Kidney tubule cell (primary cell): ENCODE measurements at places on chromosomes 2 and 18.

DNA sequence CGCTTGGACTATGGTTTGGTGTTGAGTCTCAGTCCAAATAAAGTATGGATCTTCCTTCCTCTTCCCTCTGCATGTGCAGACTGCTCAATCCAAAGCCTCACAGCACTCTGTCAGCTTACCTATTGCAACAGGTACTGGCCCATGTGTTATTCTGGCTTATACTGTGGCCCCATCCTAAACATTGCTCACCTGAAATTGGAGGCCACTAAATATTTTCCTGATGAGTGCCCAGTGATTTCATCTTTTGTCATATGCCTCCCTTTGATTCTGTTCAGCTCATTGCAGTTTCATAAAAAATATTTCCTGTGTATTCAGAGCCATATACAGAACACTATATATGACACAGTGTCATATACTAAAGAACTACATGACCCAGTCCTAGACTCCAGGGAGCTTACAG lies 86.3 kb upstream of the FAM136A start:
- peak; percentile 82 for DNase-seq

DNA sequence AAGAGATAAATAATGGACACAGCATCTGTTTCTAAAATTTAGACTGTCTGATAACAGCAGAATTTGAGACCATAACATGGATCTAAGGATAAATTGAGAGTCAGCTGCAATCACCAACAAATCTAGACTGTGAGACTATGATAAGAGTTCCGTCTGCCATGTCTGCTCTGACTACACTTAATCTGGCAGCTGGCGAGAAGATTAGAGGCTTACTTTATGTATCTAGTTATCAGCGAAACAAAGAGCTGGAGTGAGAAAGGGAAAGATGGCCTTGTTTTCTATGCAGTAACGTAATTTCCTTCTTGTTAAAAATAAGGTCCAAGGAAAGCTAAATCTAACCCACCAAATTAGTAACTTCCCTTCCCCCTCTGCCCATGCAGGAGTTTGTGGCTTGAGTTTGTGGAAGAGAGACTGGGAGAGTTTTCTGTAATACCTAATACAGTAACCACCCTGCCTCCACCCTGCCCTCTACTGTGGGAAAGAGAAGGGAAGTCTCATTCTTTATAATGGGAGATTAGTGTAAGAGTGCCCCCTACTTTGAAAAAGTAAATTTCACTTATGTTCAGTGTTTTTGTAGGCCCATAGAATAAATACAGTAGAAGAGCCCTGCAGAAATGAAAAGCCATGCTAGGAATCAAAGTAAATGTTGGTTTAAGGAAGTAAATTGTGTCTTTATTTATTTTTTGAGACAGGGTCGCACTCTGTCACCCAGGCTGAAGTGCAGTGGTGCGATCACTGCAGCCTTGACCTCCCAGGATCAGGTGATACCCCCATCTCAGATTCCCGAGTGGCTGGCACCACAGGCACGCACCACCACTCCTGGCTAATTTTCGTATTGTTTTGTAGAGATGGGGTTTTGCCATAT lies 27.5 kb downstream of the EML4 start:
- DNase-seq: peak; percentile 60

- DNase-seq: no peak
These were observed 91.4 kb upstream of the CDH19 start for GRCh38 chr18:66695281-66695680.

- no peak for DNase-seq
These were observed 124.4 kb downstream of the ZBTB7C start for GRCh38 chr18:48284743-48285142.

DNA sequence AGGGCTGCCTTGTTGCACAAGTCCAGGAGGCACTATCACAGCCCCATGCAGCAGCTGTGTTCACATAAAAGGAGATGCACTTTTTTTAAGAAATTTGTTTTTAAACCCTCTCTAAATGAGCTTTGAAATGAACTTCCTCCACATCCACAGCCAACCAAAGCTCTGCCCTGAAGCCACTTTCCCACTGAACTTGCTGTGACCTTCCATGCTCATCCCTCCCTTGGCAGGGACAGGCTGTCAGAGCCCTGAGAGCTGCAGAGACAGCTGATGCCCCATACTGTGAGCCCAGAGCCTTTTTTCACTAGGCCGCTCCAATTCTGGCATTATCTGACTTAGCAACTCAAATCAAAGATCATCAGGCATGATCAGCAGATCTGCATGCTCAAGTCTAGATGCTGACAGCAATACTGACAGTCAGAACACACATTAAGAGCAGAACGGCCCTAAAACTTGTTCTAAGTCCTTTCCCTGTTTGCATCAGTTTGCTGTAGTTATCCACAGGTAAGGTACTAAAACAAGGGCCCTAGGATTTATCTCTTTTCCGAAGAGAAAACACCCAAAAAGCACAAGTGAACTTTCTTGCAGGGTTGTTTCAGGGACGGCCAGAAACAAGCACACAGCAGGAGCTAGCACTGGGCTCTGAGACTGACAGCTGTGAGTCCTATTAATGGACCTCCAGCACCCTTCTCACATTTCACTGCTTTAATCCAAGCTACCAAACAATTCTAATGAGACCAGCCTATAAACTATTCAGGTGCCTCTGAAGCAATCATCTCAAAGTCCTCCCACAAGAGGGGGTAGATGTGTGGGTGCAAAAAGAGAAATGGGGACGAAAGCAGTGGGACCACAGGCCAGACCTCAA lies 34.9 kb downstream of the RNU4ATAC start:
- DNase-seq: no peak

DNA sequence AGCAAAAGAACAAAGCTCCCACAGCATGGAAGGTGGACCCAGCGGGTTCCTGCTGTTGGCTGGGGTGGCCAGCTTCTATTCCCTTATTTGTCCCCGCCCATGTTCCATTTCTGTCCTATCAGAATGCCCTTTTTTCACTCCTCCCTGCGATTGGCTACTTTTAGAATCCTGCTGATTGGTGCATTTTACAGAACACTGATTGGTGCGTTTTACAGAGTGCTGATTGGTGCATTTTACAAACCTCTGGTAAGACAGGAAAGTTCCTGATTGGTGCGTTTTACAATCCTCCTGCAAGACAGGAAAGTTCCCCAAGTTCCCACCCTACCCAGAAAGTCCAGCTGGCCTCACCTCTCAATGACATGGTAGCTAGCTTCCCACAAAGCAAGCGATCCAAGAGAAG lies 40.2 kb upstream of the UGP2 start:
- DNase-seq: no peak

DNA sequence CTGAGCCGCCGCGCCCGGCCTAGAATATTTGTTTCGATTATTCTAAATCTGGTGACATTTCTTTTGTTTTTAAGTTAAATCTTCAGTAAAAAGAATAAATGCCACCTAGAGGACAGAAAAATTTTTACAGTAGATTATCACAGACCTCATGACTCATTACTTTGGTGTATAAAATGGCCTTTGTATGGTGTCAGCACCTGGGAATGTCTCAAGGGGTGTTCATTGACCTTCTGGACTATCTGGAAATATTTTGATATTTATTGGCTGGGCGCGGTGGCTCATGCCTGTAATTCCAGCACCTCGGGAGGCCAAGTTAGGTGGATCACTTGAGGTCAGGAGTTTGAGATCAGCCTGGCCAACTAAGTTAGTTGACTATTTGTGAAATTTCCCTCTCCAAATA lies 30.3 kb upstream of the SLC30A6 start:
- DNase-seq: peak; percentile 95

GRCh38 chr2:158620656-158621055 lies 163.9 kb downstream of the PKP4 start:
- no peak for DNase-seq

GRCh38 chr2:150644298-150645067 lies 157.0 kb upstream of the RND3 start:
- peak; percentile 54 for DNase-seq

GRCh38 chr2:239289545-239289944 lies 111.3 kb downstream of the HDAC4 start:
- DNase-seq: no peak

GRCh38 chr2:84912984-84913383 lies 7.5 kb downstream of the TMSB10 start:
- DNase-seq: no peak

DNA sequence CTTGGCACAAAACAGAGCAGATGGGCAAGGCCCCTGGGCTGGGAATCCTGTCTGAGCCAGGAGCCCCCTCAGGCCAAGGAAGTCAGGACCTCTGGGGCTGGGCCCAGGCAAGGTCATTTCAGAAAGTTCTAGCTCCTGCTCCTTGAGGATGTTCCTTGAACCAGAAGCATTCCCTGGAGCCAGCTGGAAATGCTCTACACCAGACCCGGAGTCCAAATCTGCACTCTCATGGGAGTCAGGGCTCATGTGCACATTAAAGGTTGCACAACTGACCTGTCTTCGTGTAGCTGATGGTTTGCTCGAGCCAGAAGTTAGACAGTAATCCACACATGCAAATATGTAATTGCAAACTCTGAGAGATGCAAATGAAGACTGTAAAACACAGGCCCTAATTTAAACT lies 18.0 kb downstream of the PARD6G start:
- no peak for DNase-seq

DNA sequence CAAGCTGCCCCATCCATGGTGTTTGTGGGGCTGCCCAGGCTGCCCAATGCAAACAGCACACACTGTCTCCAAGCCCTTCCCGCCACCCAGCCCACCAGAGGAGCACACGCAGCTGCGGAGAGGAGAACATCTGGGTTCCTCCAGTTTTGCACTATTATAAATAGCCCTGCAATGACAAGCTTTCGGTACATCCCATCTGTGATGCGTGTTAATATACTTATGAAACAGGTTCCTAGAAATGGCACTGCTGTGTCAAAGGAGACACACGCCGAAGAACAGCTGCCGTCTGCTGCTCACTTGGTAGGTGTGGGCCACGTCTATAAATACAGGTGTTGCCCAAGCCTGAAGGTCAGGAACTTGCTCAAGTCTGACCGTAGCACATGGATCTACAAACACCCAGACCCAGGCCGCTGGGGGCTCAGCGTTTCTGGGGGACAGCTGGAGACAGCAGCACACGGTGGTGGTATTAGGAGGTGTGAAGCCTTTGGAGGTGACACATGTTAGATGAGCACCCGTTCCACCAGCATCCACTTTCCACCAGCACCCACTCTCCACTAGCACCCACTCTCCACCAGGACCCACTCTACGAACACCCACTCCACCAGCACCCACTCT lies 34.3 kb downstream of the PXDN start:
- no peak for DNase-seq

DNA sequence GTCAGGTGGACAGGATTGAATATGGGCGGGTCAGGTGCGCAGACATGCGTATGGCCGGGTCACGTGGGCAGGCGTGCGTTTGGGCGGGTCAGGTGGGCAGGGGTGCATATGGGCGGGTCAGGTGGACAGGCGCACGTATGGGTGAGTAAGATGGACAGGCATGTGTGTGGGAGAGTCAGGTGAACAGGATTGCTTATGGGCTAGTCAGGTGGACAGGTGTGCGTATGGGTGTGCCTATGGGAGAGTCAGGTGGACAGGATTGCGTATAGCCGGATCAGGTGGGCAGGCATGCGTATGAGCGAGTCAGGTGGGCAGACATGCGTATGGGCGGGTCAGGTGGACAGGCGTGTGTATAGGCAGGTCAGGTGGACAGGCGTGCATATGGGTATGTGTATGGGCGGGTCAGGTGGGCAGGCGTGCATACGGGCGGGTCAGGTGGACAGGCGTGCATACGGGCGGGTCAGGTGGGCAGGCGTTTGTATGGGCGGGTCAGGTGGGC lies 30.3 kb upstream of the KLF11 start:
- DNase-seq: no peak

GRCh38 chr2:158979772-158980171 lies 11.3 kb downstream of the TANC1 start:
- no peak for DNase-seq

DNA sequence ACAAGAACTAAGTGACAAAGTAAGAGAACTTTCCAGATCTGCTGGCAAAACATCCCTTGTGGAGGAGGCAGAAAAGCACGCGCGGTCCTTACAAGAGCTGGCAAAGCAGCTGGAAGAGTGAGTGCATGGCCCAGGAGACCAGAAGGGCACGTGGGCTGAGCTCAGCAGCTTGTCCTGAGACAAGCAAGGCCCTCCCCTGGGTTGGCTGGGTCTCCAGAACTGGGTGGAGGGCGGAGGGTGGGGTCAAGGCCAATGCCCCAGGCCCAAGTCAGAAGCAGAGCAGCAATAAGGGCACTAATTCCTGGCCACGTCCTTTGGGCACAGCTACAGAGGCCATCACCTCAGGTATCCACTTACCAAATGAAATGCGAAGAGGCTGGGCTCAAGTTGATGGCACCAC lies 110.6 kb upstream of the TTC39C start:
- DNase-seq: no peak

DNA sequence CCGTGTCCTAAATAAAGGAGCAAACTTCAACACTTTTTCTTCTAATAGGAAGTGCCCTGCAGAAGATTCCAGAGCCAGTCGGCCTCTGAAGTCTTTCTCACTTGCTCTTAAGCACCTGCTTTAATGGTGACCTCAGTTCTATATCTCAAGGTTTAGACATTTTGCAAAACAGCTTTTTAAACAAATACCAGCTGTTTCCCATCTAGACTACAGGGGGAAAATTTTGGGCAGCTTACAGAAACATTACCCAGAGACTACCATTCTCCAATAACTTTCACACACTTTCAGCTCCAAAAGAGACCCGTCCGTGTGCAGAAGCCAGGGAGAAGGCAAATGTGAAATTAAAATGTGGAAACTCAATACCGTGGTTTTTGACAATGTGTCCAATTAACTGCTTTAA lies 285.3 kb upstream of the CCDC68 start:
- DNase-seq: no peak

- DNase-seq: no peak
These were observed 145.1 kb upstream of the RMP24 start for GRCh38 chr18:35827275-35827902.

- peak; percentile 81 for DNase-seq
These were observed 3.5 kb upstream of the CABLES1 start for GRCh38 chr18:23131693-23132319.

DNA sequence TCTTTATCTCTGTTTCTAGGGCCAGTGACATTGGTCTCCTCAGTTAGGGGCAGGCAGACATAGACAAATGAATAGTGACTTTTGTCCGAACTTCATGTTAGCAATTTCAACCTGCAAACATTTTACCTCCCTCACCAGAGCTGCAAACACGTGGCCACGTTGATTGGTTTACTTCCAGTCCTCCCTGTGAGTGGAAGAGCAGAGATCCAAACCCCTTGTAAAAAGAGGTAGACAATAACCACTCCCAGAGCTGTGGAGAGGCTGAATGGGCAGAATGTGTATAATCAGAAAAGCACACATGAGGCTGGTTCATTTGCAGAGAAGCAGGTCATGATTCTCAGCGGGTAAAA lies 31.1 kb downstream of the CTIF start:
- no peak for DNase-seq

DNA sequence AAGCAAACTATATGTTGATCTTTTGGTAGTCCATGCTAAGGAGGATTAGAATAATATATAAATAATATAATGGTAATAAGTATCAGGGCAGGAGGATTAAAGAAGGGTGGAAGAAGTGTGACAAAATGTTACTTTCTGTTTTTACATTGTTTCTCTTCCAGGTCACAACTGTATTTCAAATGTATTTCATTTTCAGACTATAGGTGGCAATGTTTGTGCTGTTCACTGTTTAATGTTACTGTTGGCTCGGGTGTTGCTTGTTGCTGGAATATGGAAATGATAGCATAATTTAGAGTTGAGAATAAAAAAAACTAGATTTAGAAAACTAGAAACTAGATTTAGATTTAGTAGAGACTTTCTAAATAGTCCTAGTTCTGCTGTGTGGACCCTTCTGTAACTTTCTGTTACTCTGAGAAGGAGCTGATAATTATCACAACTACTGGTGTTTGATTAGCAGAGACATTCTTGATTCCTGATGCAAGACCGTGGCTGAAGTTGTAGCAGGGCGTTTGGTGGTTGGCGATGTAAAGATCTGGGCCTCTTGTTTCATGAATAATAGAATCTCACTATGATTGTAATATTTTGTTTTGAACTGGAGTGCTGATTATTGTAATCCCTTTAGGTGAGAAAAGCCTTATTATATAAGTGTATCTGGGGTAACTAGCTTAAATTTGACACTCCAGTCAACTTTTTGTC lies 7.9 kb downstream of the NEDD4L start:
- peak; percentile 42 for DNase-seq
